Left lung (tissue), 14 donors: ENCODE measurements at places on chromosomes 6 and 20. TPM values are rescaled to one million over a fixed set of nuclear protein-coding genes. Genes with fewer than 3 reads are reported as not detected.

DNA sequence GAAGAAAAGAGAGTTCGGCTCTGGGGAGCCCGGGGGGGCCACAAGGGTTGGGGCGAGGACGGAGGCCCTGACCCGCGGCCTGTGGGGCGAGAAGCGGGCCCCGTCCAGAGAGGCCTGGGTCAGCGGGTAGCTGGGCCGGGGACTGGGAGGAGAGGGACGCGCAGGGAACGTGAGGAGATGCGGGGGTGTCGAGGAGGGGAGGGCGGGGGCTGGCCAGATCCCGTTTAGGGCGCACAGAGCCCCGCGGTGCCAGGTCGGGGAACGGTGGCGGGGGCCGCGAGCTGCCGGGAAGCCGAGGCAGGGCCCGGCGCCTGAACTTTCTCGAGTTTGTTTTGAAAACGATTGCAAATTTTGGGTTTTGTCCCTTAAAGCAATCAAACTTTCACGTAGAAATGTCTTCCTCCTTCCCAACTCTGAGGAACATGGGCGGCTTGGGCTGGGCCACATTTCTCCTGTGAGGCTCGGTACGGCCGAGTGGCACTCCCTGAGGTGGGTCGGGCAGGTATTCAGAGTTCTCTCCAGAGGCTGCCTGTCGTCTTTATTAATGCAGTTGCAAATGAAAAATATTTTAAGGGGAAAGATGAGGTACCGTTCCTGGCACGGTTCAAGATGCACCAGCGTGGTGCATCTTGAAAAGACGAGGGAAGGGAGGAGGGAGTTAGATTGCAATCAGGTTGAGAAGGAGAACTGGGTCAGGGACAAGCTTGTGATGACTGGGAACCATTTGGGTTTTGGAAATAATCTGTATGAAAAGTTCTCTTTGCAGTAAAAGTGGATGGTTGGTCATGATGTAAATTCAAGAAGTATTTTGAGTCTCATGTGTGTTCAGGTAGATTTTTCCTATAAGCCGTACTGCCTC, 972 bp downstream of the RNF8 start:
- no peak overlapping the region for H3K27ac ChIP-seq
- no peaks in the 10 kb centered on the region for H3K36me3 ChIP-seq
- peaks cover 6% of the 10 kb centered on the region for H3K4me1 ChIP-seq
- H3K27me3 ChIP-seq = no peaks in the 10 kb centered on the region

Gene MYO6
- polyA plus RNA-seq = 32.7 TPM

- no peak overlapping the region for H3K27ac ChIP-seq
- DNase-seq = no peak
These were observed 18.9 kb downstream of the C6orf132 start for GRCh38 chr6:42123379-42124103.

GRCh38 chr6:159645640-159646039, 47.4 kb downstream of the SOD2 start:
- H3K4me3 ChIP-seq = no peak overlapping the region
- DNase-seq = no peak
- H3K27ac ChIP-seq = no peak overlapping the region
- no peaks in the 10 kb centered on the region for H3K36me3 ChIP-seq

DNA sequence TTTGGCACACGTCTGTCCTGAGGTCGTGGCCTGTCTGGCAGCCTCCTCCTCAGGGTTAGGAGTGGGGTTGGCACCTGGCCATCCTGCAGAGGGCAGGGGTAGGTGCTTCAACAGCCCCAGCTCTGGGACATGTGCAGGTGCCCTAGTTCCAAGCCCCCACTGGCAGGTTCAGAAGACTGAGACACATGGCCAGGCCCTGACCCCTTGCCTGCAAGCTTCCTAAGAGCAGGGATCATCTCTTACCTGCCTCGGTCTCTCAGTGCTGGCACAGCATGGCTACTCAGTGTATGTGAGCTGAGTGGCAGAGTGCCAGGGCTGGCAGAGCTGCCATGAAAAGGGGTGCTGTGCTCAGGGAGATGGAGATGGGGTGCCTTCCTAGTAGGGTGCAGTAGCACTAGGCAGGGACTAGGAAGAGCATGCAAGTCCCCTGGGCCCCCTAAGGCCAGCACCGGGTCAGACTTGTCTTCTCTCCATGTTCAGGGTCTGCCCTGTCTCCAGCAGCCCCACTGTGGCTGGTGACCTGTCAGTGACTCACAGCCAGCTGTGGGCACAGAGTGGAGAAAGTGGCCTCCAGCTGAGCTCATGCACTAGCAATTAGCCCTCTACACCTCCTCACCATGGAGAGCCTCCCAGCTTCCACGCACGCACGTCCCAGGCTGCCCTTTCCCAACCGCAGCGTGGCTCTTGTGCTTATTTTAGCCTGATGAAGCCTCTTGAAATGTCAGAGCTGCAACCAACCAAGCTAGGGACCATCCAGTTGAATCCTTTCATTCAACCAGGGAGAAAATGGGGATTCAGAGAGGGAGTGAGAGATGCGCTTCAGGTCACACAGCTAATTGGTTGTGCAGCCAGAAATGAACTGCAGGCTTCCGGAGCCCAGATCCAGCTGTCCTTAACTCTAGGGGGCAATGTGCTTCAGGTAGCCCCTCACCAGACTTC, 116.6 kb downstream of the MRPL14 start:
- no peak for DNase-seq
- H3K27ac ChIP-seq = no peak overlapping the region
- H3K27me3 ChIP-seq = no peaks in the 10 kb centered on the region
- H3K4me1 ChIP-seq = peaks cover 28% of the 10 kb centered on the region
- no peaks in the 10 kb centered on the region for H3K36me3 ChIP-seq
- H3K4me3 ChIP-seq = no peak overlapping the region

GRCh38 chr20:25547063-25547462, 38.3 kb downstream of the NINL start:
- H3K27ac ChIP-seq = no peak overlapping the region
- peaks cover 12% of the 10 kb centered on the region for H3K4me1 ChIP-seq
- H3K36me3 ChIP-seq = no peaks in the 10 kb centered on the region
- H3K27me3 ChIP-seq = no peaks in the 10 kb centered on the region

DNA sequence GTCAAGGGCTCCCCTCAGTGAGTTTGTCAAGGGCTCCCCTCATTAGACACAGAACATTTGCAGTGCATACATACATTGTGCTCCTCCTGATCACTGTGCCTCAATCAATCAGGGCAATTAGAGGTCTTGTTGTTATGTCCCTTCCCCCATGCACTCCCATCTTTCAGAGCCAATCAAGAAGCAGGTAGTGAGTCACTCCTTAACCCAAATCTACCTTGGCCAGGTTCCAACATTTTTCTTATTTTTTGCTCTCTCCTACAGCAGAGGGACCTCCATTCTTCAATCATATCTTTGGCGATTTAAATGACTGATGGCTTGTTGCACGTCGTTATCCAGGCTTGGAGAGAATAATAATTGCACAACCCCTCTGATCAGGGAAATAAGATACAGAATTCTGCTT, 409.9 kb upstream of the SPTLC3 start:
- no peak overlapping the region for H3K4me3 ChIP-seq
- no peaks in the 10 kb centered on the region for H3K4me1 ChIP-seq
- no peaks in the 10 kb centered on the region for H3K36me3 ChIP-seq
- no peak for DNase-seq
- no peaks in the 10 kb centered on the region for H3K27me3 ChIP-seq

Gene GSTA3
- 1.3 TPM for polyA plus RNA-seq

Gene FAM210B
- 66.4 TPM for polyA plus RNA-seq

Gene LYRM4
- polyA plus RNA-seq = 40.9 TPM

Gene LHFPL5
- not detected for polyA plus RNA-seq

Gene CST2
- not detected for polyA plus RNA-seq

Gene NEU1
- 29.2 TPM for polyA plus RNA-seq

Gene ESR1
- polyA plus RNA-seq = 1.7 TPM

Gene ZCCHC3
- polyA plus RNA-seq = 41.9 TPM

Gene ENPP5
- 11.4 TPM for polyA plus RNA-seq

Gene ZNF311
- polyA plus RNA-seq = 8.0 TPM

DNA sequence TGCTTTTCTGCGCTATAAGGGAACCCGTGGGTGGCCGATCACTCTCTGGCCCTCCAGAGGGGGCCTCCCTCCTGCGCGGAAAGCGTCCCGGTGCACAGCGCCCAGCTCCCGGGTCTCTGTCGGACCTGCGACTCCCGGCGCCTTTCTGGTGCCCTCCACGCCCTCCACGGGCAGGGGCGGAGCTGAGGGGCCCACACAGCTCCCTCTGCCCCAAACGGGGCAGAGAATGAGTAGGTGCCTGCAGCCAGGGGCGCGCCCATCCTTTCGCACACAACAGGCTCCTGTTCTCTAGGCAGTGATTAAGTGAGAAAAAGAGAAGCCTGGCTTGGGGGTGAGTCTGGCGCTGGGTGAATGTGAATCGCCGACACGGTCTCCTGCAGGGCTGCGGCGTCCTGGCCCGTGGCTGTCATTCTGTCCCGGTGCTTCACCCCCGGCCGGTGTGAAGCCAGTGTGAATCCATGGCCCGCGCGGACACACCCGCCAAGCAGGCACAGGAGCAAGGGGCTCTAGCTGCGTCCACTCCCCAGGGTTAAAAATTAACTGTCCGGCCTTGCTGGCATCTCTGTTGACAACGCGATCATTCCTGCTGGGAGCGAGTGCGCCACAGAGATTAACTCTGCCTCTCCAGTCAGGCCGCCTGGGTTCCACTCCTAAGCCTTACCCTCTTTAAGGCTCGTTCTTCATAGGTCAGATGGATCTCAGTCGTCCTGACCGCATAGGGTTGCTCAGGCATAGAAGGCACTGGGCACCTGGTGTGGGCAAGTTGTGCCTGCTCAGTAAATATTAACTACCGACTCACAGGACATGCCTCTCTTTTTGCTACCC, 88.8 kb downstream of the PCSK2 start:
- H3K27ac ChIP-seq = no peak overlapping the region
- H3K36me3 ChIP-seq = no peaks in the 10 kb centered on the region
- H3K27me3 ChIP-seq = peaks cover 11% of the 10 kb centered on the region
- H3K4me1 ChIP-seq = no peaks in the 10 kb centered on the region
